ENCODE measurements at places on chromosomes 2 and 18.

DNA sequence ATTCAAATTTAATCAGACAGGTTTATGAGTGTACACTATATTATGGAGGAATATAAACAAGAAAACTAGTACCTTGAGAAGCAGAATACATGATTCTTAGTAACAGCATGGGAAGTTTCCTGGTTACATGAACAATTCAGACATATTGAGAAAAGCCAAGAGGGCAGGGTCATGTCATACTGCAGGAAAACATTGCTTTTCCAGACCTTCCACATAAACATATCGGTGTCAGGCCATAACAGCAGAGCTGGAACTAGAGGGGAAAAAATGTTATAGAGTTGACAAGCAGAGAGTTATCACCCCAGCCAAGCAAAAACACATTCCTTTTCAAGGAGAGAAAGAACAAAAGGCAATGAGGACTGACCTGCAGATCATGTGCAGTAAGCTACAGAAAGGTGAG is 74.7 kb upstream of the ZNF236 start:
- DNase-seq = no peak

DNA sequence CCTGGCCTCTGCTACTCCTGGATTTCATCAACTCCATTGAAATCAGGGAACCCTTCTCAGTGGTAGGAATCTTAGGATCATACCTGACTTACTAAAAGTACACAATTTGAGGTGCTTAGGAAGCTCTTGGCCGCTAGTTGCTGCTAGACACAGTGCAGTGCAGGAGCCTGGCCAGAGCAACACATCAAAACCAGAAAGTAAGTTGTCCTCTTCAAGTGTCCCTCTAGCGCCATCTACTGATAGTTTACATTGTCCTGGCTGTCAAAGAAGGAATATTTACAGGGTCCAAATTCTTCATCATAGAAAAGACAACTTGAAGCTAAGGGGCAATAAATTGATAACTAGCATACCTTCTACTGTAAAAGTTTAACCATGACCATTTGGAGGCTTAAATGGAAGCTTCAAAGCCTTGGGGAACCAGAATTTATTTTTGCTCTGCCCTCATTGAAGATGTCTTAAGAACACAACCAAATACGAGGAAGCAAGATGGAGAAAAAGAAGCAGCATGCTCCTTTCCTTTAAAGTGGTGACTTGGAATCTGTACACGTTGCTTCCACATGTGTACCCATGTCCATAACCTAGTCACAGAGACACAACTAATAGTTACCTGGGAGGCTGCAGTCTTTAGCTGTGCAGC is 889.1 kb upstream of the GCFC2 start:
- DNase-seq = peak; percentile 48

DNA sequence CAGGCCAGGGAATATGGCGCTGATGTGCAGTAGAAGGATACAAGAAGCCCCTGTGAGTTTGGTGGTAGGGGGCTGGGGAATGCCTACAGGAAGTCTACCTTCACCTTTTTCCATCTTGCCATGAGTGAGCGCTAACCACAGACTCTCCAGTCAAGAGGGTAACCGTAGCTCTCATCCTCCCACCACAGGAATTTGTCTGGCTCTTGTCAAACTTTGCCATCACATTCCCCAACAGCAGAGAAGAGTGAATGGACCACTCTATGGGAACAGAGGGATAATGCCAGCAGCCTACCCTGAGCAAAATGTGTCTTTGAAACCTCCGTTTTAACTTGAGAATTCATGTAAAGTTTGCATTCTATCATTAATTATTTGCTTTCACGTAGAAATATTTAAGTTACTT is 168.3 kb downstream of the NRP2 start:
- no peak for DNase-seq

DNA sequence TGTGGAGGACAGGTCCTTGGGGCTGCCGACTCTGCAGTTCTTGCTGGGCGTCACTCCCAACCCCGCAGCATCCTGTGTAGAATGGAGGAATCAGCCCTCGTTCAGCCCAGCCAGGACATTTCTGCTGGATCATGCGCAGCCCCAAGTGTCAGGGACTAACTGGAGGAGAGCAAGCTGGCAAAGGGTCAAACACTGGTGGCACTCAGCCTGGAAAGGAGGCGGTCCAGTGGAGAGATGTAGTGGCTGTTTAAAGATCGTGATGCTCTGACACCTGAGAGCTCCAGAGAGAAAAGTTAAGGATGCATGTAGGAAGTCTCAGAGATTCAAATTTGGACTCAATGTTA is 63.6 kb upstream of the SH3RF3 start:
- peak; percentile 14 for DNase-seq

GRCh38 chr18:59929621-59930295 is 30.0 kb downstream of the PMAIP1 start:
- DNase-seq = no peak

- DNase-seq = no peak
Observed at GRCh38 chr2:203811491-203812221, 55.9 kb upstream of the CTLA4 start.

GRCh38 chr2:239368906-239369552 is 31.8 kb downstream of the HDAC4 start:
- no peak for DNase-seq

- no peak for DNase-seq
Observed at GRCh38 chr2:113238871-113239839, 39.6 kb downstream of the PAX8 start.

GRCh38 chr2:64315291-64315960 is 138.5 kb upstream of the LGALSL start:
- DNase-seq = no peak

DNA sequence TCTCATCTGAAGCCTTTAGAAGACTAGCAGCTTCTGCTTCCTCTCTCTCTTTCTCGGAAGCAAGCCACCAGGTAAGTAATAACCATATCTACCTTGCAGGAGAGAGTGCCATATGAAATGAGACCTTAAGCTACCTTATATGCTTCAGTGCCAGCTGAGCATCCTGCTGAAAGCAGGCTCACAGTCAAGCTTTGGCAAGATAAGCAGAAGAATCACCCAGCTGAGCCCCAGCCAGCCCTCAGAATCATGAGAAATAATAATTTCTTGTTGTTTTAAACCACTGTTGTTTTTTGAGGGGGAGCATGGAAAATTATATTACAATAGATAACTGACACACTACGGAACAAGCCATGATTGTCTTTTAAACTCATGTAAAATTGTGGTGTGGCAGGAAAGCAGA is 514.4 kb downstream of the MBD2 start:
- no peak for DNase-seq

- DNase-seq = no peak
Observed at GRCh38 chr2:71461304-71461671, 7.9 kb downstream of the DYSF start.

- no peak for DNase-seq
Observed at GRCh38 chr18:67597759-67598158, 81.2 kb upstream of the DSEL start.

- DNase-seq = no peak
Observed at GRCh38 chr18:2223449-2223848, 347.9 kb downstream of the METTL4 start.

GRCh38 chr2:71692621-71693277 is 239.4 kb downstream of the DYSF start:
- no peak for DNase-seq

DNA sequence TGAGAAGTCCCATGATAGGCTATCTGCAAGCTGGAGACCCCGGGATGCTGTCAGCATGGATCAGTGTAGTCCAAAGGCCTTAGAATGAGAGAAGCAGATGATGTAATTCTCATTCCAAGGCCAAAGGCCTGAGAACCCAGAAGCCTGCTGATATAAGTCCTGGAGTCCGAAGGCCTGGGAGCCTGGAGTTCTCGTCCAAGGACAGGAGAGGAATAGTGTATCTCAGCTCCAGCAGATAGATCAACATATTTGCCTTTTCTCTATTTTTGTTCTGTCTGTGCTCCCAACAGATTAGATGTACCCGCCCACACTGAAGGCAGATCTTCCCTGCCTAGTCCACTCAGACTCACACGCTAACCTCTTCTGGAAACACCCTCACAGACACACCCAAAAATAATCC is 454.9 kb upstream of the CHAC2 start:
- DNase-seq = no peak

- no peak for DNase-seq
Observed at GRCh38 chr2:75256485-75256884, 57.2 kb upstream of the TACR1 start.

GRCh38 chr2:5938566-5938896 is 246.3 kb downstream of the SOX11 start:
- no peak for DNase-seq

- no peak for DNase-seq
Observed at GRCh38 chr18:50190236-50190635, 4.7 kb downstream of the MYO5B start.

GRCh38 chr2:15725101-15725781 is 133.6 kb downstream of the DDX1 start:
- no peak for DNase-seq
